ENCODE measurements at places on chromosomes 3 and 15.

GRCh38 chr15:44319385-44319784, 30.9 kb downstream of the GOLM2 start:
- no peak for DNase-seq

DNA sequence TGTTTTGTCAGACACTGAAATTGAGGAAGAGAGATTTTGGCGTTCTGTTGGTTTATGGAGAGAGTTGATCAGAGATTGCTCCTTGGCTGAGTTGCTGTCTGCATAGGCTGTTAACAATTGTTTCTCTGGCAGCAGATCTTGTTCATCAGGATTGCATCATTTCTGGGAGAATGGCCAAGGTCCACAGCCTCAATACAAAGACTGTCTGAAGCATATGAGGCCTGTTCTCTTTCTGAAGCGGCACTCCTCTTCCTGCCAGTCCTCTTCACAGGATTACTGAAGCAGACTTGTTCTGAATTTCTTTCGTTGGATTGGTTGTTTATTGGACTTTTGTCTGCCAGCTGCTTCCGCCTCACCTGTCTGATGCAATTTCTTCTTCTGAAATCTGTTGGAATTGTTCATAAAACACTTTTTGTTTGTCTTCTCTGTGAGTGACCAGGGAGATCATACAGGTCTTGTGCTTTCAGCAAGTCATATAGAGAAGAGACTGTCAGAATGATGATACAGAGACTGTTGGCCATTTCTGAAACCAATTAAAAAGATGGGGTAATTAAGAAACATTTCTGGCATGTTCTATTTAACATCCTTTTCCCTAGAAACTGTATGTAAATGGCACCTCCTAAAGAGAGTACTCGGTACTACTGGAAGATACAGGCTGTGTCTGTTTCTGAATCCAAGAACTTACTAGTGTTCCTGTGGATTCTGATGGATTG, 25.5 kb downstream of the SETD5 start:
- DNase-seq, result peak; percentile 98

- DNase-seq, result no peak
Measured at GRCh38 chr15:58392611-58393161, 39.1 kb upstream of the LIPC start.

DNA sequence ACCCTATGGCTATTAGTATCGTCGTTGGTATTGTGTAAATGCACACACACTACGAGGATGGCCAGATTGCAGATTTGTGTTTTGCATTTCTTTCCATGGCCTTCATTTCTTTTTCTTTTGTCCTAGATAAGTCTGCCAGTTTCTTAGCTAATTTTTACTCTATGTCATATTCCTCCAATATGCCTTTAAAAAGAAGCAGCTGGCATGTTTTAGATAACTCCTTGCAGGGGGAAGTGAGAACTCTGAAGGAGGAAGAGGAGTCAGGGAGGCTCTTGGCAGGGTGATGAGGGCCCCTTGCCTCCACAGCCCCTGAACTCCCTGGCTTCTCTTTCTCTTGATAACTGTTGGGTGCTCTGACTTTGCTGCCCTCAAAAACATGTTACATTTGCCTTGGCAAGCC, 244.0 kb downstream of the GABRG3 start:
- no peak for DNase-seq

GRCh38 chr3:197495059-197495455, 60.7 kb downstream of the BDH1 start:
- DNase-seq, result no peak

- no peak for DNase-seq
Measured at GRCh38 chr15:93270937-93271467, 182.0 kb upstream of the RGMA start.
